ENCODE measurements at places on chromosomes 12 and 14.

DNA sequence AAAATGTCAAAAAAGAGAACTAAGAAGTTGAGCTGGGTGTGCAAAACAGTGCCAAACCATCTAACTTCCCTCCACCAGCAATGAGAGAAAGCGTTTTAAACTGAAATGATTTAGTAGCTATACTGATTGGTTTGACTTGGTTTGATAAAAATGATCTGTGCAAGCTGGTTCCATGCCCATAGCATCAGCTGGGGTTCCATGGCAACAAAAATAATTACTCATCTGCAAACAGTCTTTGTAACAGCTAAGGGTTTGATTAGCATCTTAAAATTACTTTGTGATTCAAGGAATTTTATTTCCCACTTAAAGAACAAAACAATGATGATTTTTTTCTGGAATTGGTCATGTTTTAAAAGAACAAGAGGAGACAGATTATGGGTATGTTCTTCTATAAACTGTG, 15.0 kb upstream of the BICD1 start:
- no peak for DNase-seq

DNA sequence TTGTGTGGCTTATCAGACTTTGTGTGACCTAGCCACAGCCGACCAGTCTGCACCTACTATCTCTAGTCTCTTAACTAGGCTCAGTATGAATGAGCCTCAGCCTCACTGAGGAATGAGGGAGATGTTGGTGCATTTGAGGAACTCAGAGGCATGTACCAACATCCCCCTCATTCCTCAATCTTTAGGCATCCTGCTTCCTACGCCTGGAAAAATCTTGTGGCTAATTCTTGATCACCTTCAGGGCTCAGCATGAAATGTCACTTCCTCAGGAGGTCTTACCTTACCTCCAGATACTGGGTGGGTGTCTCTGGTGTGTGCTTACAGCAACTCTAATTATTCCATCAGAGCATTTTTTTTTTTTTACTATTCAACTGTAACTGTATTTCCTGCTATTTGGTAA, 148.8 kb upstream of the TMCC3 start:
- no peak for DNase-seq

DNA sequence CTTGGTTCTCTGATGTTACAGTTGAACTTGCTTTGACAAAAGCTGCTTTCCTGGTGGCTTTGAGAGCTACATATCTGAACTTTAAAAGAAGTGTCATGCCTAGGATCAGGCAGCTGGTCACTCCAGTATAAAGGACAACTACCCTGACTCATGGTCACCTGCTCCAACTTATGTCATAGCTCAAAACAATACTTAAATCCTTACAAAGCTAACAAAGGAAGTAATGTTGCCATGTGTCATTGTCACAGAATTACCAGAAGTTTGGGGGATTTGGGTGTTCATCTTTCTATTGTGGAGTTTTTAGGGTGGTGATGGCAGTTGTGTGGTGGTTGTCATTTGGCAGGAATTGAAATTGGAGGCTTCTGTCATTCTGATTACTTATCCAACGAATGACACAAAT, 1.8 kb upstream of the TCP11L2 start:
- no peak for DNase-seq

GRCh38 chr12:77578466-77579220, 252.1 kb upstream of the NAV3 start:
- DNase-seq = peak; percentile 5

- DNase-seq = peak; percentile 77
Observed at GRCh38 chr12:52582971-52583456, 9.4 kb upstream of the KRT74 start.

DNA sequence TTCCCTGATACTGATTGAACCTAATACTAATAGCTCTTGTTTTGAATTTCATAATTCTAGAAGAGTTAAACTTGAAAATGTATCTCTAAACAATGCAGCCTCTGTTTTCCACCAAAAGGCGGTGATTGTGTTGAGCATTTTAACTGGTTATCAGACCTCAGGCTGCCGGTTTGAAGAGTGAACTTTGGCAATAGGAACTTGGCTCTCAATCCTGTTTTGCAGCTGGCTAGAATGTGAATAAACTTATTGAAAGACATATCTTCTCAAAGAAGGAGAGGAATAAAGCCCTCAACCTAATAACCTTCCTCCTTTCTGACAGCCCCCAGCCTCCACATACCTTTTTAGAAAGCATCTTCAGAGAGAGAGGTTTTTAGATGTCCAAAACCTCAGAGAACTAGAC, 105.4 kb downstream of the SRGAP1 start:
- no peak for DNase-seq

GRCh38 chr12:24767016-24767415, 181.9 kb downstream of the BCAT1 start:
- DNase-seq = no peak

- no peak for DNase-seq
Observed at GRCh38 chr14:100038065-100038464, 27.2 kb upstream of the EVL start.

DNA sequence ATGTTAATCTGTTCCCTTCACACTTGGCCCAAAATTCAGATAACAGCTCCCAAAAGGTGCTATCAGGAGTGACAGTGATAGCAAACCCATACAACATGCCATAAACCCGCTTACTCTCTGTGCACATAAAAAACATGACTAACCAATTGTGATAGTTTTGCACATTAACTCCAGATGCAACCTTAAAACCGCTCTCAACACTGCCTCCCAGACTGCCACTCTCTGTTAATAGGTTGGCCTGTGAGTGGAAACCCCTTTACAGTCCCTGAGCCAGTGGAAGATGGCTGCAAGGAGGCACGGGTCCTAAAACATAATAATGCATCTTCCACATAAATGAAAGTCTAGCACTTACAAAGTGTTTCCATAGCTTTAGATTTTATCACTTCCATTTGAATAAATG, 12.0 kb upstream of the TMTC1 start:
- DNase-seq = no peak

DNA sequence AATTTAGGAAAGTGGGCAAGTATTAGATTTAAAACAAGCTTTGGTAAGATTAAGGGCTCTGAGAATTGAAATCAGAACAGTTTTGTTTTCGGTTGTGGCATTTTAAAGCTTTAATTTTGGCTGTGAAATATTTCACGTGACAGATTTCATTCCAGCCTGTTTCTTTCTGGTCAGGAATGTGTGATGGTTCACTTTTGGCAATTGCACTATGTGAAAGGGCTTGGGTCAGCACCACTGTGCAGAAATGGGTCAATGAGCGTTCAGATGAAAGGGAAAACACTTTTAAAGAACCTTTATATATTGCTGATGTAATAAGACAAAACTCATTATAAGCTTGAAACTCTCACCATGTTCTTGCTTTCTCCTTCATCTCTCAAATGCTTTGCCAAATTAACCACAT, 17.1 kb downstream of the NUBPL start:
- no peak for DNase-seq

DNA sequence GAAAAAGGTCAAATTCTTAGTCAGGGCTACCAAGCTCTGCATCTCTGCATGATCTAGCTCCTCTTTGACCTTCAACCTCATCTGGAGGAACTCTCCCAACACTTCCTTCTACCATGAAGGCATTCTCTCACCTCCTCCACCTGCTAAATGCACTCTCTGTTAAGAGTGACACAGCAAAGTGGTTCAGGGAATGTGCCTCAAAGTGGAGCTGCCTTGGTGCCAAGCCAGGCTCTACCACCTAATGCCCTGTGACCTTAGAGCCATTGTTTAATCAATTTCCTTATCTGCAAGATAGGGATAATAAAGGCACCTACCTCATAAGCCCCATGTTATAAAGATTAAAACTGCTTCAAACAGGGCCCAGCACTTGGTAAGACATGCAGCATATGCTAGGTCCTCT, 236.7 kb downstream of the ANO2 start:
- no peak for DNase-seq

- no peak for DNase-seq
Observed at GRCh38 chr12:23944067-23944466, 5.4 kb downstream of the SOX5 start.

GRCh38 chr14:97025722-97026121, 228.5 kb downstream of the VRK1 start:
- no peak for DNase-seq

DNA sequence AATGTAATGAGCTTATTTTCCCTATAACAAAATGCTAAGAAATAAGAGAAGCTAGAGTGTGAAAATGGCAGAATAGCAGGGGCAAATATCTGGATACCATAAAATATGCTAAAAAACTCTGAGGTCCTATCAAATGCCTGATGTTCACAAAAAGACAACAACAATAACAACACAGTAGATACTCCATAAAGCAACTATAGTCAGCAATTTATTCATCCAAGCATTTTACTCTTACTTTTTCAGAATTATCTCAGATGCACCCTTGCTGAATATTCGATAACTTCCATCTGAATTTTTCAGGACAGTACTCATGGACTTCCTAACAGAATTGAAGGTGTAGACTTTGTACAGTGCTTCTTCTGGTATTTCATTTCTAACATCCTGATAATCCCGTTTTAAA, 88.9 kb downstream of the ATP2B1 start:
- DNase-seq = no peak

DNA sequence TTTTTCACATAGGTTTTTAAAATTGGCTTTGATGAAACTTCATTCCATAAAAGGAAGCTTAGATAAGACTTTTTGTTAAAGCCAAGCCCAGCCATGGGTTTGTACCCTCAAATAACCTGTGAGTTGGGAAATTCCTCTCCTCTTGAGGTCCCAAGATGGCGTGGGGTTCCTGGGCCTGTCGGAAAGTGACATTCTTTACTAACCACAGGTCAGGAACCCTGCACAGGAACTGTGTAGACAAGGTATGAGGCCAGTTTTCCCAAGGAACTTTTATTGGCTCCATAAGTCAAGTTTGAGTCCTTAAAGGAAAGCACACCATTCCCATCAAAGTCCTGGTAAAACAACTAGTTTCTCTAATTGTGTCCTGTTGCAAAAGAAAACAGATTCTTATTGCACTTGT, 65.0 kb upstream of the AMN start:
- DNase-seq = no peak

DNA sequence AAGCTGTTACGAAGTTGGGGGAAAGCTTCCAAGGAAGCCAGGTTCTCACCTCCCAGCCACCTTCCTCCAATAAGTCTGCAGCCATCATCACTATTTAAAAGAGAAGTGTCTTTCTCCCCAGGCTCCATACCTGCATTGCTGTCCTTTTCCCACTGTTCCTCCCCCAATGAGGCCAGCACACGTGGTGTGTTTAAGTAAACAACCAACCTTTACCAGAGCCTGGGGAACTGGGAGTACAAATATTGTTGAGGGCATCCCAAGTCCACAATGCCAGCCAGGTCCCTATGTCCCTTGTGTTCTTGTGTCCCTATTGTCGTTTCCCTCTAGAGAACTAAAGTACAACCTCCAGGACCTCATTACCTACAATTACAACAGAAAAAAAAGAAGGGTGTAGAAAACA, 49.2 kb upstream of the PNMA1 start:
- no peak for DNase-seq

GRCh38 chr12:29611906-29612305, 114.4 kb upstream of the OVCH1 start:
- DNase-seq = peak; percentile 14

- no peak for DNase-seq
Observed at GRCh38 chr14:61042220-61042619, 61.2 kb downstream of the SLC38A6 start.

- no peak for DNase-seq
Observed at GRCh38 chr14:38073641-38074040, 134.1 kb upstream of the SSTR1 start.

GRCh38 chr14:45587142-45587541, 334.1 kb upstream of the MIS18BP1 start:
- no peak for DNase-seq

DNA sequence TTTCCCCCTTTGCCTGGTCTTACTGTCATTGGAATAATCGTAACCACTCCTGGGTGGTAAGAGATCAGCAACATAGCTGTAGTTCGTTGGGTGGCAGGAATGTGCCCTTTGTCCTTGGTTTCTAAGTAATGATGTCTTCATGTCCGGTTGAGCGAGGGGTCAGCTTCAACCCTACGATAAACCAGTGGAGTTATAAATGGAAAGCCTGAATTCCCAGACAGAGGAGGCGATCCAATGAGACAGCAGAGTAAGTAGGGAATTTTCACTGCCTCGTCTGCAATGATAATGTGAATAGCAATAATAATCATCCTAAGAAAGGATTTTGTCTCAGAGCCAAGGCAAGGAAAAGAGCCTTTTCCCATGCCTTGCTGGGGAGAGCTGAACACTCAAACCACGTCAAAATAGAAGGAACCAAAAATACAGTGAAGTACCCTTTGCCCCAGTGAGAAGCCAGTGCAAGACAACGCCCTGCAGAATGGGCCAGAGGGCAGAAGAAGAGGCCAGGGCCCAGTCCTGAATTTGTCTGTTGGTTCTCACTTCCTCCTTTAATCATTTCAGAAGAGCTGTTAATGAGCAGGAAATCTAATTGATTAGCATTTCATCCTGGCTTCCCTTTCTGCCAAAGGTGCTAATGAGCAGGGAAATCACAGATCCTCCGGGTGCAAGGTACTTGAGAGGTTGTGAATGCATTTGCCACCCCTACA, 330.7 kb downstream of the CACNA1C start:
- peak; percentile 34 for DNase-seq

DNA sequence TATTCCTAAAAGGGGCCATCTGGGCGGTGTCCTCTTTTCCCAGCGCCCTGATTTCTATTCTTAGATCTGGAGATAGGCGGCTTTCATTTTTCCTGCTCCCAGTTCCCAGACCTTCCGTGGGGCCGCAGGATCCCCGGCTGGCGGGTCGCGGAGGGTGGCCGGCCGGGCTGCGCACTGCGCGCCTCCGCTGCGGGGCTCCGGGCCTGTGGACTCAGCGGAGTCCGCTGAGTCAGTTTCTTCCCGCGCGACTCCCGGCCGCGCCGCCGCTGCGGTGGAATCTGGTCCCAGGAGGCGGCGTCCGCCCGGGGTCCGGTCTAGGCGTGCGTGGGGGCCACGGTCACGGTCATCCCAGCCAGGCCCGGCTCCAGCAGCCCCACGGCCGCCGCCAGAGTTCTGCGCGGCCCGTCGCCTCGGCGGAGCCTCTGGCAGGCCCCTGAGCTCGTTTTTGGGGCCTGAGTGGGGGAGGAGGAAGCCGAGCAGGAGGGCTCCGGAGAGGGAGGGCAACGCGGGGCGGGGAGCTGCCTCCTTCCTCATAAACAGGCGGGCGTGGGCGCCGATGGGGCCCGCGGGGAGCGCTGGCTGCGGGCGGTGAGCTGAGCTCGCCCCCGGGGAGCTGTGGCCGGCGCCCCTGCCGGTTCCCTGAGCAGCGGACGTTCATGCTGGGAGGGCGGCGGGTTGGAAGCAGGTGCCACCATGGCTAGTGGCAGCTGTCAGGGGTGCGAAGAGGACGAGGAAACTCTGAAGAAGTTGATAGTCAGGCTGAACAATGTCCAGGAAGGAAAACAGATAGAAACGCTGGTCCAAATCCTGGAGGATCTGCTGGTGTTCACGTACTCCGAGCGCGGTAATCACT, at the start of gene LRRK2:
TSS of gene LRRK2 (plus strand) at position 559 of the 853 bp plus-strand sequence. CDS start at position 694, 135 bp downstream.
- peak; percentile 52 for DNase-seq

Measured in hepatic stellate cell (primary cell).